CD8-positive, alpha-beta memory T cell (primary cell): ENCODE measurements at places on chromosomes 13 and 19. TPM values are rescaled to one million over a fixed set of nuclear protein-coding genes. Genes with fewer than 3 reads are reported as not detected.

Gene CERS1
- not detected for total RNA-seq

Gene CLASRP
- 75.5 TPM for total RNA-seq

Gene ATP4B
- not detected for total RNA-seq

Gene DHDH
- 0.53 TPM for total RNA-seq

Gene TSKS
- total RNA-seq = 0.79 TPM

Gene SOX21
- not detected for total RNA-seq

Gene KRTDAP
- total RNA-seq = not detected

Gene SIGLEC6
- total RNA-seq = not detected

Gene MATK
- 27.6 TPM for total RNA-seq

Gene ZNF561
- total RNA-seq = 35.9 TPM

Gene ICAM3
- total RNA-seq = 83.0 TPM

Gene BEST2
- not detected for total RNA-seq

Gene TBXA2R
- 1.5 TPM for total RNA-seq

GRCh38 chr19:7427944-7428343 lies 60.9 kb downstream of the PEX11G start:
- DNase-seq = no peak

- no peak for DNase-seq
Measured at GRCh38 chr19:35344511-35345031, 3.1 kb upstream of the FFAR1 start.

DNA sequence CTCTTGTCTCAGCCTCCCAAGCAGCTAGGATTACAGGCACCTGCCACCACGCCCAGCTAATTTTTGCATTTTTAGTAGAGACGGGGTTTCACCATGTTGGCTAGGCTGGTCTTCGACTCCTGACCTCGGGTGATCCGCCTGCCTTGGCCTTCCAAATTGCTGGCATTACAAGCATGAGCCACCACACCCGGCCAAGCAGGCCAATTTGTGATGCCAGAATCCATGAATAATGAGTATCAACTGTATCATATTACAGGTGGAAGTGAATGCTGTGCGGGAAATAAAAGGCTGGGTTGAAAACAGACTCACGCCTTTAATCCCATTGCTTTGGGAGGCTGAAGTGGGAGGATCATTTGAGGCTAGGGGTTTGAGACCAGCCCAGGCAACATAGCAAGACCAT lies 3.6 kb upstream of the NFILZ start:
- DNase-seq = no peak

- DNase-seq = no peak
Measured at GRCh38 chr19:48636859-48637448, at the start of gene DBP. Gene DBP (minus strand): TSS chr19:48637379. CDS start chr19:48636994, 385 bp downstream.

DNA sequence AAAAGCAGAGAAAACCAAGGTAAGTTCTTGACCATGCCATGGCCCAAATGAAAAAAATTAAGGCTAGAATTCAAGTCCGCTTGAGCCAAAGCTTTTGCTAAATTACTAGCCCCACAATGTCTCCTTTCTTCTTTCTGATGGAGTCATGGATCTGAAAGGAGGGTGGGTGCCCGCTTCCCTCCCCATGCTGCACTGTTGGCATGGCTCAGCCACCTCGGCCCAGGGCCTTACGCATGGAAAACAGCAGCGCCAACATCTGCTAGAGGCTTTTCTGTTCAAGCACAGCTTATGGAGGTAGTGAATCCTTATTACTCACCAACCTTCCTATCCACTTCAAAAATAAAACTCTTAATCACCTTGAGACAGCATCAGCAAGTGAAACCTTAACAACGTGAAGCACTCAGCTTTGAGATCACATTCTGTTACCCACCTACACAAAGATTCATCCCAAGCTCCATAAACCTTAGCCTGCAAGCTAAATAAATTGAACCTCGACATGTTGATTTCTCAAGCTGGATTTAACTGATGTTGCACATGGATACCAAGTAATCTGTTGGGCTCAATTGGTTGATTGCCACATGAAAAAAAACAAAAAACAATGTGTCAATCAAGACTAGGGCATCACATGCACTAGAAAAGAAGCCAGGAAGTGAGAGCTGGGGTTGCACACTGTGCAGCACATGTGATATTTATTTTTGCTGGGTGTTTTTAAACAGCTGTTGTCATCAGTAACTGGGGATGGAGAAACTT lies 43.4 kb downstream of the TPT1 start:
- DNase-seq = peak; percentile 47

DNA sequence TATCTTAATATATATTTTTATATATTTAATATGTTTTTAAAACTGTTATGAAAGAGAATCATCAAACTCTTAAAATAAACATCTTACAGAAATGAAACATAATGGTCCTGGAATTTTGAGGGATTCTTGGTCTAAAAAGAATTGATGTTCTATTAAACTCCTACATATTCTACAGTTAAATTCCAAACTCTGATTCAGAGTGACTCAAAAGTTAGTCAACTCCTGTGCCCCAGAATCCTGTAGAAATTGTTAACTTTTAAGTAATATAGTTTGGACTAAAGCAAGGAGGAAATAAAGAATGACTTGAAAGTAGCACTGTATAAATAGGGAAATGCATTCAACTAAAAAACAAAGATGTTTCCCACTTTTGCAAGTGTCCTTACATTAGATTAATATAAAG lies 47.7 kb downstream of the FNDC3A start:
- DNase-seq = no peak

DNA sequence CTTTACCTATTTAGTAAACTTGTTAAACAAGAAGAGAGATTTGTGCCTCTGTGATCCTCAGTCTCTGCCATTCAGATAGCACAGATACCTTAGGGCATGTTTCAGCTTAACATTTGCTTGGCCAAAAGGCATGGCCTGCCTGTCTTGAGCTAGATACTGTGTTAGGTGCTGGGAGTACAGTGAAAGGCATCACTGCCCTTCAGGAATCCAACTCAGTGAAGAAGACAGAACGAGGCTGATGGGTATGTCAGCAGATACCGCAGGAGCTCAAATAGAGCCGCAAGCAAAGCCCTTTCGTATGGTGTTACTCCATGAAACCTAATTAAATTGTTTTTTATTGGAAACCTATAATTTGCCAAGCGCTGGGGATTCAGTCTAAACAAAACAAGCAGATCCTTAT lies 12.9 kb downstream of the ZNF507 start:
- DNase-seq = no peak

- no peak for DNase-seq
Measured at GRCh38 chr19:56978023-56978565, 137.6 kb upstream of the PEG3 start.

GRCh38 chr13:40503011-40503410 lies 163.4 kb downstream of the FOXO1 start:
- DNase-seq = no peak

DNA sequence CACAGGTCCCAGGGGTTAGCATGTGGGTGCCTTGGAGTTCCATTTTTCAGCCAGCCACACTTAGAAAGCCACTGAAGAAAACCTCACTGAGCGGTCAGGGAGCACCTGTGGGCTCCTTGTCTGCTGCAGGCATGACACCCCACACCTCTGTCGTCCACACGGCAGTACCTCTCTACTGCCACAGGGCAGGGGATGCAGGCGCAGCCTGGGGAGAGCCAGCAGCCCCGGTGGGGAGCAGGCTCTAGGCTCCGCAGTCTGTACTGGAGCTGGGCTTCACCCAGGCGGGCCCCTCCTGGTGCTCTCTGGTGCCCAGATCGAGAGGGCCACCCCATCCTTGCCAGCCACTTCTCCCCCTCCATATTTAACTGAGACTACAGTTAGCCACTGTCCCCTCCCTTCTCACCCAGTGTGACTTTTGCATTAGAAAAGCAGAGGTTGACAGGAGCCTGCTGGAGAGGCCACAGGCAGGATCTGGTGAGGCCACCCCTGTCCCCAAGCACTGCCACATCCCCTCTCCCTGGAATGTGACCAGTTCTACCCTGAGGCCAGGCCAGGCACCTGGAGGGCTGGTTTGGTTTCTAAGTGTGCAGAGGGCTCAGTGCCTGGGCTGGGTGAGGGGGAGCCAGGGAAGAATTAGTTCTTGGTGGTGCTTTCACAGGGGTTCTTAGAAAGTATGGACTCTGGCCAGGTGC lies 104.4 kb downstream of the KDM4B start:
- no peak for DNase-seq

- DNase-seq = no peak
Measured at GRCh38 chr13:43128504-43128961, 105.1 kb downstream of the DNAJC15 start.

GRCh38 chr13:27130223-27130978 lies 41.2 kb downstream of the USP12 start:
- DNase-seq = no peak
